Naive thymus-derived CD4-positive, alpha-beta T cell (primary cell): ENCODE measurements at places on chromosomes 2 and 18.

DNA sequence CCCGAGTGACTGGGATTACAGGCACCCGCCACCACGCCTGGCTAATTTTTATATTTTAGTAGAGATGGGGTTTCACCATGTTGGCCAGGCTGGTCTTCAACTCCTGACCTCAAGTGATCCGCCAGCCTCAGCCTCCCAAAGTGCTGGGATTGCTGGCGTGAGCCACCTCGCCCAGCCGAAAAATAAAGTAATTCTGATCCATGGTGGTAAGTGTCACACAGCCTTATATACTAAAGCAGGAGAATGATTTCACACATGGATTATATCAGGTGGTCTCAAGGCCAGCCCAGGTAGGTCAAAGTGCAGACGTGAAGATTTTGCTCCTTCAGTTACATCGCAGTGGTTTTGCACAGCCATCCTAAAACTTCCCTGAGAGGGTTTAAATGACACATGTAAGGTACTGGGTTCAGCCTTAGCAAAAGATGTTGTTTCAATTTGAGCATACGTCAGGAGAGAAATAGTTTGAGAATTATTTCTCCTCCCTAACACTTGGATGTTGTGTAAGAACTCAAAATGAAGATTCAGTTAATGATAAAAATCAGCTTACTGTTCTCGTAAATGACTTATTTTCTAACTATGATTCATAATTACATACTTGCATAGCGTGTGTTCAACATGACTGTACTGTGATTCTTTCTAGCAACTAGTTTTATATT, 93.0 kb upstream of the SLC39A10 start:
- DNase-seq = no peak

GRCh38 chr2:207624185-207625013, 795 bp downstream of the METTL21A start:
- DNase-seq = no peak

DNA sequence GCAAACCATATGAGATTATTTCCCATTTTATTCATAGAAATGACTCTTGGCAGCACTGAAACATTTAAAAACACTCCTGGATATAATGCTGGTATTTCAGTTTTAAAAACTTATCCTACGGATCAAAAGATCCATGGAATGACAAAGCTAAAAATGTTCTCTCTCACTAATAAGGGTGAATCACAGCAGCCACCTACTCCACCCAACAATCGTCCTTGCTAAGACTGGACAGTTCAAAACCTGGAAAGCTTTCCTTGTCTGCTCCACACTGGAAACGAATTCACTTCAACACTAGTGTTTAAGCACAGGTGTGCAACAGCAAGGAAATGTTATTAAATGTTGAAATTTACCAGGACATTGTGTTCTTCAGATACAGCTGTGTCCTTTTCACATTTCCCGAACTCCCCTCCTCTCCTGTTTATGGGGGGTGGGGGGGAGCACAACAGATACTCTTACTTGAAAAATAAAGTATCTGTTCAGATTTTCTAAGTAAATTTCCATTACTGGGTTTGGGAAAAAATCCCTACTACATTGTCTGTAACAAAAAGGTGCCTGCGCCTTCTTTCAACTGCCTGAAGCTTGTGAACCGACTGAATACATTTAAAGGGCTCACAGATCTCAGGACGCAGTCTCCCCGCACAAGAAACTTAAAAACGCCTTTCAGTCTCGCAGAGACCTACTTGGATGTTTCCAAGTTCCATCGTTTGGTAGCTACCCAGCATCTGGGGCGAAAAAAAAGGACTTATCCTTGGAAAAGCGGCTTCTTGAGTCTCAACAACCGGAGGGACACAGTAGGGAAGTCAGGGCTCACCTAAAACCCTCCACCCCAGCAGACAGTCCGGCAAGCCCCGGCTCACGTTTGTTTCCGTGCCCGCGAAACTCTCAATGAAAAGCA, 1.3 kb downstream of the YWHAQ start:
- no peak for DNase-seq

GRCh38 chr2:101967826-101968513, 23.8 kb upstream of the IL1R2 start:
- DNase-seq = no peak

DNA sequence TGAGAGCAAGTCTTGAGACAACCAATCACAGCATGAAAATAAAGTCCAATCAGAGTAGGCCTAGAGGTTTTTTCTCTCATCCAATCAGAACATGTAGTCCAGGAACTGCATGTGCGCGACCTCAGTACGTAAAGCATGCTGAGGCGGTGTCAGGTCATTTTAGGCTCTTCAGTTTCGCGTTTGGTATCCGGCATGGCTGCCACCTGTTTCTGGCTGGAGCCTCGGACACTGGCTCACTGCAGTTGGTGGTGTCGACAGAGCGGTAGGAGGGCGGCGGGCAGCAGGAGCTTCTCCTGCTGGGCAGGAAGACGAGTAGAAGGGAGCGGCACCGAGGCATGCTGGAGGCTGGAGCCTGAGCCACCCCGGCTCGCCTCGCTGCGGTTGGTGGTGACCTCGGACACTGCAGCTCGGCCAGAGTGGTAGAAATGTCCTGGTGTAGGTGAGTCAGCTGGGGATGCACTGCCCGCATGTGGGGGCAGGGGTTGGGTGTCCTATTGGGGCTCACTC, 15.8 kb downstream of the CCDC74A start:
- no peak for DNase-seq

GRCh38 chr18:58590839-58591238, 38.1 kb downstream of the ALPK2 start:
- no peak for DNase-seq

- DNase-seq = no peak
Observed at GRCh38 chr2:22037274-22037673, 913.5 kb downstream of the TDRD15 start.

DNA sequence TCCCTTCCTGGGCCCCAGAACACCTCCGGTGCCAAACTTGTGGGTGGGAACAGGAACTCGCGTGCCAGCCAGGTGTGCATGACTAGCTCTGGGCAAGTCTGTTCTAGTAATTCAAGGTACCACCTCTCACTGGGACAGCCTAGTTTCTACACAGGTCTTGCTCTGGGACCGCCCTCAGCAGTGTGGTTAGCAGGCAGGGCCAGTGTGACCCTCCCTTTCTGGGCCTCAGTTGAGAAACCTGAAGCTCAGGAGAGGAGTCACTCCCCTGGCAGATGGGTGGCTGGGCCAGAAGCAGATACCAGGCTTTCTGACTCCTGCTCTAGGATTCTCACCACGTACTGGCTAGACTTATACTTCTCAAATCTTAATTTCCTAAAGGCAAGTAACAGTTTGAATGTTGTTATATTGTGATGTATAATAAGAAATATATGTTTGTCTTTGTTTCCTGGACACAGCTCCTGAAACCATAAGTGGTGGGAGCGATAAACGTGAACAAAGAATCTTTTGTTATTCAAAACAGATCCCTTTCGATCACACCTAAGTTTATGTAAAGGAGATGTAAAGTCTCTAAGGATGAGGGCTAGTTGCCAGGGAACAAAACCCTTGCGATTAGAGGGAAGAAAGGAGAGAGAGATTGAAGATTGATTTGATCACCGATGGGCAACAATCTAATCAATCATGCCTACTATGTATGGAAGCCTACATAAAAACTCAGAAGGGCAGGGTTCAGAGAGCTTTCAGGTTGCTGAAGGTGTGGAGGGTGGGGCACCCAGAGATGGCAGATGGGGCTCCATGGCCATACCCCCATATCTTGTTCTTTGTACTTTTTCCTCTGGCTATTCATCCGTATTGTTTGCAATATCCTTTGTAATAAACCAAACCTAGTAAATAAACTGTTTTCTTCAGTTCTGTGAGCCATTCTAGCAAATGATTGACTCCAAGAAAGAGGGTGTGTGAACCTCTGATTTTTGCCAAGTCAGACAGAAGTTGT, 952 bp upstream of the UGT1A6 start:
- DNase-seq = no peak

GRCh38 chr2:17270894-17271293, 247.3 kb downstream of the RAD51AP2 start:
- no peak for DNase-seq

- DNase-seq = no peak
Observed at GRCh38 chr2:213065583-213066442, 85.6 kb downstream of the IKZF2 start.

DNA sequence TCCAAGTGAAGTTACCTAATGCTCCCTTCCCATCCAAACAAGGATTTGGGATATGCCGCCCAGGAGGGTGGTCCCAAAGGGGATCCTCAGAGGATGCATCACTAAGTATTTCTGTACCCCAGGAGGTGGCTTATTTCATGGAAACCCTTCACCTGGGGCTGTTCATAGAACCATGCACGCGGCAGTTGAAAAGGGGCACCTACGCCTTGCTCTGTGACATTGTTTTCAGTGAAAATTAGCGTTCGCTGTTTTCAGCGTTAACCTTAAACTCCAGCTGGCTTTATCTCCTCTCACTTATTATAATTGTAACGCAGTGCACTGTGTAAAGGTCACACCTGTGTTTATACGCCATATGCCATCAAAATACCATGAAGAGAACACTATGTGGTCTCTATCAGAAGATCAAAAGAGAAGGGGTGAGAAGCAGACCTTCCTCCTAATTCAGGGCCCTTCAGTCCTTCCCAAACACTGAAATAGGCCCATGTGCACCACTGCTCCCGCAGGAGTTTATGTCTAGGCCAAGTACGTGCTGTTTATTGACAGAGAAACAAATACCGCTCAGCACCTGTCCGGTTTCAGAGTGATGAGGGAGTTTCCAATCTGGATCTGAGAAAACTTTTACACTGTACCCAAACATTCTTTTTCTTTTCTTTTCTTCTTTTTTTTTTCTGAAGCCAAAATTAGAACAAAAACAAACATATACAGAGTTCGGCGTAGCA, 162.1 kb downstream of the BCL2 start:
- peak; percentile 46 for DNase-seq

GRCh38 chr2:174600349-174600748, 2.7 kb upstream of the WIPF1 start:
- no peak for DNase-seq

- no peak for DNase-seq
Observed at GRCh38 chr2:40466332-40466906, 14.5 kb upstream of the SLC8A1 start.

GRCh38 chr18:7607540-7608173, 40.5 kb downstream of the PTPRM start:
- DNase-seq = no peak

DNA sequence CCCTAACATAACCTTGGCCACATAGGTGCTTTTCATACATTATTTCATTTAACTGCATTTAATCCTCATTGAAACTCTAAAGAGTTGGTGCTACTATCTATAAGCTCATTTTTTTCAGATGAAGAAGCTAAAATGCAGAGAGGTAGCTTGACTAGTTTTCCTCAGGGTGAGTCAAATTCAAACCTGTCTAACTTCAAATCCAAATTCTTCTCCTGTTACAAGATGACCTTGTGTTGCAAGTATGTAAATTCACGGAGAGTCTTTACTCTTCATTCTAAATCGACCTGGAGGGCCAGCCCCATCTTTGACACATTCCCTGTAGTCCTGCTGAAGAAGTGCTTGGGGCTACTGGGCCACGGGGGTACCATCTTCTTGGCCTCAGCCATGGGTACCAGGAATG, 8.2 kb upstream of the SETBP1 start:
- DNase-seq = no peak

DNA sequence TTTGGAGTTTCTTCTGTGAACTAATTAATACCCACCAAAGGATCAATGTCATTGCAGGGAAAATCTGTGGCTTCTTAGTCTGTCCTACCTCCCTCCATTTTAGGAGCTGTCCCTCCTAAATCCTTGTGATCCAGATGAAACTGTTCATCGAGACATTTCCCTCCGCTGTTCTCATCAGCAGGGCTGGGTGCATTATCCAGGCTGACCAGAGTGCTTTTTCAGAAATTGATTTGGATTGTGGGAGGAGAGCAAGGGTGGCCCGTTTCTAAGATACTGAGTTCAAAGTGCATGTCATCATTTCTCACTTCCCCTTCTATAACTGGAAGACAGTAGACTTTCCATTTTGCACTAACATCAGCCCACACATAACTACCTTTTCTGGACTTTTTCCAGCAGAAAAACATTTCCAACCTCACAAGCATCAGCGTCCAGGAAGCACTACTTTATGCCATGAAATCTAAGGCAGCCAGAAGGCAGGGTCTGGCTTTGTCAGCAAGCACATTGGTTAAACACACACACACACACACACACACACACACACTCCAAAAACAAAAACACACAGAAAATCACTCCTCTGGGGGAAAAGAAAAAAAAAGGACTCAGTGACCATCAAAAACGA, 94.1 kb downstream of the ANKRD44 start:
- no peak for DNase-seq

GRCh38 chr2:64263315-64263714, 119.1 kb upstream of the PELI1 start:
- DNase-seq = no peak

DNA sequence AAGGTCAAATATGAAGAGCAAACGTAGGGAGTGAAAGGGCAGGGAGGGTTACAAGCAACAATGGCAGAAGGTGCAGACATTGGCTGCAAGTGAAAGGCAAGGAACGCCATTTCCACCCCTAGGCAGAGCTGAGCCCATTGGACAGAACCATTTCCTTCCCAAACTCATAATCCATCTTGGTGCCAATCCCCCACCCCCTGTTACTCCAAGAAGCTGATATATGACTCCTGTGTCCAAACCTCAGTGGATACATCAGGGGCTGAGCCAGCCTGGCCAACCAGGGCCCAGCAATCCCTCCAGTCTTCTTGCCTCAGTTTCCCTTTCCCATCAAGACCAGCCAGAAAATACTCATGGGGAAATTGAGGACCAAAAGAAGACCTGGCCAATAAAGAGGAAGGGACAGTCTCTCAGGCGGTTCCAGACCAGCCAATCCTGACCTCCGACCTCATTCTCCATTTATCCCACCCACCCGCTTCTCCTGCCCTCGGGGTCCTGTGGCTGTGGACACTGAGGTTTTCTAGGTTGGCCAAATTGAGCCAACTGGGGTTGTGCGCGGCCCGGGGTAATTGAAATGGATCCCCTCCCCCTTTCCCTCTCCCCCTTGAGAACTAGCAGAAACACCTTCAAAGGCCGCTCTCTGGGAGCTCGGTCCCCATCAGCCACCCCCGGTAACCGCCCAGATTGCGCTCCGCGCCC, 24.8 kb downstream of the TNS1 start:
- DNase-seq = no peak

DNA sequence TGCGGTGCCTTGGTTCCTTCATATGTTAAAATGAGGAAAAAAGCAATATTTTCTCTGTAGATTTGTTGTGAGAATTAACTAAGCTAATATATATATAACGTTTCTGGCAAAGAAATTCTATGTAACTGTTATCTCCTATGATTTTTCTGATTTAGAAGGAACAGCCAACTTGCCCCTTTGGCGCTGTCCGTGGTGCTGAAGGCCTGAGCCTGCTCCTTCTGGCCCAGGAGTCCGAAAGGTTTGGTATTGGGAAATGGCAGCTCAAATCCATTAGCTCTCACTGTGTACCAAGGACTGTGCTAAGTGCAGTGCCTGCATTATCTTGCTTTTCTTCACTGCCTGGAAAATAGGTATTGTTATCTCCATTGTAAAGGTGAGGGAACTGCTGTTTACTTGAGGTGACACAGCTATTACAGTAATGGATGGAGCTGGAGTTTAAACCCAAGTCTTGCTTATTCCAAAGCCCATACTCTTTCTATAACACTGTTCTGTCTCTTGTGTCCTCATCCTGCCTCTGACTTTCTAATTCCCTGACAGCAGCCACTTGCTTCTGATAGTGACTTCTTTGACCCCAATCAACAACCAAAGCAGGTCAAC, 52.2 kb downstream of the C1QL2 start:
- DNase-seq = peak; percentile 10

GRCh38 chr2:173161040-173161439, 85.4 kb downstream of the MAP3K20 start:
- DNase-seq = no peak

GRCh38 chr2:143402451-143402850, 273.2 kb downstream of the ARHGAP15 start:
- DNase-seq = no peak
